MCF 10A (cell line): ENCODE measurements at places on chromosomes 7 and 10. TPM values are rescaled to one million over a fixed set of nuclear protein-coding genes. Genes with fewer than 3 reads are reported as not detected.

Gene GDF10
- total RNA-seq, result not detected in 2 replicates

Gene CALML5
- total RNA-seq, result not detected in 2 replicates

Gene MYL10
- not detected in 2 replicates for total RNA-seq

Gene ATRNL1
- total RNA-seq, result not detected in 2 replicates

Gene CTNNA3
- 0.02 TPM in 1 of 2 replicates, not detected in the other for total RNA-seq

Gene UFSP1
- 2.8 and 3.4 TPM in 2 replicates for total RNA-seq

Gene UCN3
- not detected in 2 replicates for total RNA-seq

DNA sequence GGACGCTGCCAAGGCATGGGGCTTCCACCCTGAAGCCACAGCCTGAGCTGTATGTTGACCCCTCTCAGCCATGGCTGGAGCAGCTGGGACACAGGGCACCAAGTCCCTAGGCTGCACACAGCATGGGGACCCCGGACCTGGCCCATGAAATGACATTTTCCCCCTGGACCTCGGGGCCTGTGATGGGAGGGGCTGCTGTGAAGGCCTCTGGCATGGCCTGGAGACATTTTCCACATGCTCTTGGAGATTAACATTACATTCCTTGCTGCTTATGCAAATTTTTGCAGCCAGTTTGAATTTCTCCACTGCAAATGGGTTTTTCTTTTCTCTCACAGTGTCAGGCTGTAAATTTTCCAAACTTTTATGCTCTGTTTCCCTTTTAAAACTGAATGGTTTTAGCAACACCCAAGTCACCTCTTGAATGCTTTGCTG, 463.6 kb downstream of the ZWINT start:
- no peak overlapping the region for H3K27ac ChIP-seq
- no peaks in the 10 kb centered on the region for H3K36me3 ChIP-seq
- H3K4me3 ChIP-seq, result no peak overlapping the region
- H3K4me1 ChIP-seq, result no peaks in the 10 kb centered on the region
- DNase-seq, result no peak

GRCh38 chr10:128178302-128178958, 52.2 kb upstream of the MKI67 start:
- H3K4me1 ChIP-seq, result peaks cover 4% of the 10 kb centered on the region
- no peaks in the 10 kb centered on the region for H3K36me3 ChIP-seq
- peak; percentile 55 for DNase-seq

DNA sequence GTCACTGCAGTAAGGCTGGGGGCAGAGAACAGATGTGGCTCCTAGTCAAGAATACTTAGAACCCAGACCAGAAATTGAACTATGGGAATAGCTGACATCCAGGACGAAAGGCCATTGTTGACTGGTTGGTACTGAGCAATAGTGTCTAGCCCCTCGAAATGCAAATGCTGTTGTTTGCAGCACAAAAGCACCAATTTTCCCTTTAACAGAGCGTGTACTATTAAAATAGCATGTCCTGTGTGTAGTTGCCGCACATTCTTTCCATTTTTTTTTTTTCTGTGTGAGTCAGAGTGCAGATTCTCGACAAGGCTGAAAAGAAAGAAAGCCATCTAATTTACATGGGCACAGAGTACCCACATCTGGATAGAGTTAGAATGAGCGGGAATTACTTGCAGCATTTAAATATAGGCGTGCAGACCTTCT, 302.4 kb downstream of the PTEN start:
- H3K36me3 ChIP-seq, result no peaks in the 10 kb centered on the region
- DNase-seq, result no peak
- H3K4me1 ChIP-seq, result no peaks in the 10 kb centered on the region
- H3K27ac ChIP-seq, result no peak overlapping the region

DNA sequence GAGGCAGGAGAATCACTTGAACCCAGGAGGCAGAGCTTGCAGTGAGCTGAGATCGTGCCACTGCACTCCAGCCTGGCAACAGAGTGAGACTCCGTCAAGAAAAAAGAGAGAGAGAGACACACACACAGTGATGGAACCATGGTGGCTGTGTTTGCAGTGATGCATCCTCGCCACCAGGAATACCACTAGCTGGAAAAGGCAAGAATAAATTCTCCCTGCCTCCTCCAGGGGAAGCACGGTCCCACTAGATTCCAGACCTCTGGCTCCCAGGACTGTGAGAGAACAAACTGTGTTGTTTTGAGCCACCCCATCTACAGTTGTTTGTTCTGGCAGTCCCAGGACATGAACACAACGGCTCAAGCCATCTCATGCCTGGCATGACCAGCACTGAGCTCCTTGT, 320.3 kb upstream of the FOXK1 start:
- no peak for DNase-seq
- no peaks in the 10 kb centered on the region for H3K4me1 ChIP-seq
- H3K27me3 ChIP-seq, result peaks cover 27% of the 10 kb centered on the region

GRCh38 chr10:89308266-89308665, 6.4 kb downstream of the IFIT2 start:
- no peak overlapping the region for H3K4me3 ChIP-seq
- peaks cover 5% of the 10 kb centered on the region for H3K36me3 ChIP-seq
- H3K27me3 ChIP-seq, result no peaks in the 10 kb centered on the region
- peaks cover 2% of the 10 kb centered on the region for H3K4me1 ChIP-seq
- no peak for DNase-seq

GRCh38 chr7:43612599-43613589, 30.0 kb downstream of the STK17A start:
- DNase-seq, result no peak
- no peaks in the 10 kb centered on the region for H3K27me3 ChIP-seq
- no peak overlapping the region for H3K4me3 ChIP-seq
- peaks cover 5% of the 10 kb centered on the region for H3K4me1 ChIP-seq
- no peak overlapping the region for H3K27ac ChIP-seq

DNA sequence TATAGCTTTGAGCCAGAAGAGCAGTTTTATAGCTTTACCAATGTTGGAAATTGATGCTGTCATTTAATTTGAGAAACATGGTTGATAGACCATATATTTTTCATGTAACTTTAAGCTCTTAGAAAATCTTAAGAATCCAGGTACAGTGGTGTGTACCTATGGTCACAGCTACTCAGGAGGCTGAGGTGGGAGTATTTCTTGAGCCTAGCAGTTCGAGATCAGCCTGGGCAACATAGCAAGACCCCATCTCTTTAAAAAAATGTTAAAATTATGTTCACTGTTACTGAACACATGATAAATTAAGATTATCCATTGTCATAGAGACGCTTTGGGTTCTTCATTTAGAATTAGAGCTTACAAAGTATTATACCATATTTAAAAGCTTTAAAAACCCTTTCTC, 18.2 kb downstream of the REEP3 start:
- H3K4me1 ChIP-seq, result peaks cover 25% of the 10 kb centered on the region
- DNase-seq, result no peak
- H3K4me3 ChIP-seq, result no peak overlapping the region
- H3K27ac ChIP-seq, result peak overlapping the region; percentile 23
- H3K27me3 ChIP-seq, result no peaks in the 10 kb centered on the region

DNA sequence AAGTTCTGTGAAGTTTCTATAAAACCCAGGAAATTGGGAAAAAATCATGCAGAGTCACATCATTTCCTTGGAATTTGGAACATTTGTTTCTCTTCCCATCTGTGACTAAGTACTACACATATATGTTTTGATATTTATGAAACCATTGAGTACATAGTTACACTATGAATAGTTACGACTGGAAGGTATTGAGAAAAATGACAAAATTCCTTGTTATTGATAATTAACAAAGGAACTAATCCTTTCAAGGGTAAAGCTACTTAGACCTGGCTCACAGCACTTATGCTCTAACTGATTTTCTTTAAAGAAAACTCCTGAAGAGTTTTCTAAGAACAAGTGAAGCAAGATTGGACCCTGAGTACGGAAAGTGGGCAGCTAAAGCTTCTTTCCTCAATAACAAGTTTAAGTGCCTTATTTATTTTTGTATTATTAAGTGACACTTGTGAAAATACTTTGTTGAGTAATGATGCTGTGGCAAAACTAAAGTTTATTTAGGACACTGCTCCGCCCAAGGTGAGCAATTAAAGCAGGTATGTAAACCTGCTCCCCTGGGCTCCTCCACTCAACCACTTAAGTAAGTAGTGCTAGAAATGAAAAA, 12.0 kb upstream of the GLCCI1 start:
- H3K27ac ChIP-seq, result peak overlapping the region; percentile 25
- no peak overlapping the region for H3K4me3 ChIP-seq
- H3K36me3 ChIP-seq, result no peaks in the 10 kb centered on the region
- H3K4me1 ChIP-seq, result peaks cover 14% of the 10 kb centered on the region
- no peaks in the 10 kb centered on the region for H3K27me3 ChIP-seq

DNA sequence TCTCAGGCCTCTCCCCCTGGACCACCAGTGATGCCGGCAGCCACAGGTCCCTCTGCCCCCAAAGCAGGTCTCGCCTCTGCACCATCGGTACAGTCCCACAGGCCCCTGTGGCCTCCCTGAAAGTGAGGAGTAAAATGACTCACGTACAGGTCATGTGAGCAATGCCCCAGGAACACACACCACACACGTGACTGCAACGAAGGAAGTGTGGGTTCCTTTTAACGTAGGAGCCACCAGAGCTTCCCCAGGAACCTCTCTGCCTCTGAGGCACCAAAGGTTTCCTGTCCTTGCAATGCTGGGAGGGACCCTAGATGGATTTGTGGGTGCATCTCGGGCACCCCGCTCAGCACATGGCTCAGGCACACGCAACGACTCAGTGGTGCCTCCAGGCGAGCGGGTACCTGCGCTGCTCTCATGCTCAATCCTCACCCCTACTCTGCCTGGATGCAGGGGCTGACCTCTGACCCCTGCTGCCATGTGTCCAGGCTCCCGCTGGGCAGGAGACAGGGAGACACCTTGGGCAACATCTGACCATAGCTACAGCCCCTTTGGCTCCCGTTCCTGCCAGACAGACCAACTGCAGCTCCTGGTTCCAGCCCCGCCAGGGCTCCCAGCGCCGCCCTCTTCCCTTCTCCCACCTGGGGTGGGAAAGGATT, 120.7 kb downstream of the PRKAG2 start:
- H3K4me3 ChIP-seq, result no peak overlapping the region
- H3K27ac ChIP-seq, result no peak overlapping the region
- H3K4me1 ChIP-seq, result peaks cover 25% of the 10 kb centered on the region
- peak; percentile 66 for DNase-seq

DNA sequence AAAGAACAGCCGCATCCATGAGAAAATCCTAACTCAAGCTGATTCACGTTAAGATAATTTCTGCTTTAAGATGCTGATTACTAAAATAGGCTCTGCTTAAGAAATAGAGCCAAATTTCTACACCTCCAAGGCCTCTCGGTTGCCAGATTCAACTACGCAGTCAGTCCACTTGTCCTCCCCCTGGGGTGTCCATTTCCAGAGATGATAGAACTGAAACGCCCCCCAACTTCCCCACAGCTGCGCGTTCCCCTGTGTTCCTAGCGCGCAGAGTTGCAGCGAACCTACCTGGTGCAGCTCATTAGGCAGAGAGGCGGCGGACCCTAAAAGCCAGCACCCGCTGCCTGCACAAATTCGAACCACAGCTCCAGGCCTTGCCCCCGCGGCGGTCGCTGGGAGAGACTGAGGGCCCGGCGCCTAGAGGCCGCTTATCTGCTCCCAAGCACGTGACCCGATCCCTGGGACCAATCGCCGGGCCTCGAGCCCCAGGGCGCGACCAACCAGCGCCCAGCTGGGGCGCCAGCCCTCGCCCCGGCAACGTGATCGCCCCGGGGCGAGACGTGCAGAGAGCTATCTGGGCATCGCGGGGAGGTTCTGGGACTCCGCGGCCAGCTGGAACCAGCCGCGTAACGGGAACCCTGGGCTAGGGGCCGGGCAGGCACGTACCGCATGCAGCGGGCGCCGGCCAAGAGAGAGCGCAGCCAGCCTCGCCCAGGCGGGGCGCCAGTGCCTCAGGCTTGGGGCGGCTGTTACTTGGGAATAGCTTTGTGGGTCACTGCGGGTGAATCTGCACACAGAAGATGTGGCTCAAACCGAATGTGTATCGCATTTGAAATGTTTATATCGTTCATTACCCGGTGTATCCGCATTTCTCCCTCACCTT, at the start of gene PPP1R3C:
Gene PPP1R3C, minus strand, starts transcription at position 401 of the 880 bp plus-strand sequence. Its CDS starts 102 bp downstream, at position 299.
- peak within 1 kb of the TSS; percentile 61 for H3K4me3 ChIP-seq
- no peak within 1 kb of the TSS for H3K27ac ChIP-seq
- H3K4me1 ChIP-seq, result no peaks in the 10 kb centered on the region
- H3K27me3 ChIP-seq, result no peaks in the 10 kb centered on the region
- peak; percentile 45 for DNase-seq

DNA sequence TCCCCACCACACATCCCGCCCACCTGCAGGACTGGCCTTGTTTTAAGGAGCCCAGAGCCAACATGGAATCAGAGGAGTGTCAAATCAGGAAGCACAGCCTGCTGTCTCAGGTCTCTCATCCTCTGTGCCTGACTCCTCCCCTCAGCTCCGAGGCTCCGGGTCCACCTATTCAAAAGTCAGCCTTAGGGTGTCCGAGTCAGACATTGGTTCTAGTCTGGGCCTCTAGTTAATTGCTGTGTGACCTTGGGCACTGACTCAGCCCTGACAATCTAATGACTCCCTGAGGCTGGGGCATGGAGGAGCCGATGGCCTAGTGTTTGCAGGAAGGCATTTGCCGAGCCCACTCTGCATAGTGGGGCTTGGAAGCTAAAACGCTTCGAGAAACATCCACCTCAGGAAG, 223.1 kb upstream of the PPP2R2D start:
- no peaks in the 10 kb centered on the region for H3K36me3 ChIP-seq
- no peaks in the 10 kb centered on the region for H3K27me3 ChIP-seq
- no peak for DNase-seq

DNA sequence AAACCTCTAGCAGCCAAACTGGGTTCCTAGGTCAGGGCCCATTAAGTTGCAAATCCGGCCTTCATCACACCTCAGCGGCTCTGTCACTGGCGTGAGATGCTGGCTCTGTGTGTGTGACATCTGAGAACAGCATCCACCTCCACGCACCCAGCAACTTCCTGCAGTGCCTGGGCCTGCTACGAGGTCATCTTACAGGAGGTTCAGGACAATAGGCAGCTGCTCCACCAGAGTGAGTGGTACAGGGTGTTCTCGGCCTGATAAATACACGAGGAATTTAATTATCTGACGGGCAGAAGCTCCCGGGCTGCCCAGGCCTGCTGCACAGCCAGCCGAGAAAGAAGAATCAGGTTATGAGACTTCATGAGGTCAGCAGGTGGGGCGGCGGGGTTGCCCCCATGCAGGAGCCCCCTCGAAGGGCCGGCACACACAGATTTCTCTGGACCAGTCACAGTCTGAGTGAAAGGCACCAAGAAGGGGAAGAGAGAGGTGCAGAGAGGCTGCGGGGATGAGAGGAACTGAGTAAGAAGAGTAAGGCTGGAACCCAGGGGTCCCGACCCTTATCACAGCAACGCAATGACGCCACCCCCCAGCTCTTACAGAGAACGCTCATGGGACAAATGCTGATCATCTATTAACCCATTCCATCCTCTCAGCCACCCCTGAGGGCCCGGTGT, 49.3 kb downstream of the CALML3 start:
- DNase-seq, result no peak
- H3K27me3 ChIP-seq, result no peaks in the 10 kb centered on the region

DNA sequence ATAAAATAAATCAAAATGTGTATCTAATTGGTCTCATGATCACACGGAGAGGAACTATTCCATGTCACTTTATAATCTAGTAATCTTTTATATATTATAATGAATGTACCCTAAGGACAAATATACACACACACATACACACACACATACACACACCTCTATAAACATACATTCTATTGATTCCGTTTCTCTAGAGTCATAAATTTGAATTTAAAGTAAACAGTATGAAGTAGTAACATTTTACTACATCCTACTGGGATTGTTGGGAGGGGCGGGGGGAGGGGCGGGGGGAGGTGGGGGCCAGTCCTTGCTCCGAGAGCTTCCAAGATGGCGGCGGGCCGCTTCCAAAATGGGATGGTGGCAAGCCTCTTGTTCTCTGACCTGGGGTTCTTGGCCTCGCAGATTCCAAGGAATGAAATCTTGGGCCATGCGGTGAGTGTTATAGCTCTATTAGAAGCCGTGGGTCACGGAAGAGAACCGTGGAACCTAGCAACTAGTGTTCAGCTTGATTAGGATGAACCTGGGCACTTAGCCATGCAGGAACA, 143.2 kb downstream of the REEP3 start:
- H3K4me3 ChIP-seq, result no peak overlapping the region
- H3K27me3 ChIP-seq, result no peaks in the 10 kb centered on the region
- H3K4me1 ChIP-seq, result no peaks in the 10 kb centered on the region
- H3K36me3 ChIP-seq, result no peaks in the 10 kb centered on the region
